ENCODE measurements at places on chromosomes 4 and X.
A peak's percentile ranks its signal among the peaks of the same experiment; 100 is the strongest.

DNA sequence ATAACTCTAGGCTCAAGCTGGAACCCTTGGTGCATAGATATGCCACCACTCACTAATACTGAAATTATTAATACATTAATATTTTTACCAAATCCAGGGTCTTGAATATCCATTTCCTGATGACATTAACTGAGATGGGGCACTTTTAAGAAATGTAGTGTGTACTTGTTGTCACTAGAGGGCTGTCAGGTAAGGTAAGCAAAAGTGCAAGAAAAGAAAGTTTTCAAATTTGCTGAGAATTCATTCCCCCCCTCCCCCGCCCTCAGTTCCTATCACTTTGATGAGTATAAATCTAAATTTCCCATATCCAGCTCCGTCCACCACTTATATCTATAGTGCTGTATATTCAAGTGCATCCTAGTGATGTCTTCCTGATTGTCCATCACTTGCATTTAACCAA lies 20.5 kb upstream of the WDR44 start:
- DNase-seq, result no peak

GRCh38 chrX:96433409-96434077 lies 251.1 kb upstream of the DIAPH2 start:
- DNase-seq, result no peak

GRCh38 chr4:148692242-148692641 lies 250.0 kb upstream of the NR3C2 start:
- no peak for DNase-seq

DNA sequence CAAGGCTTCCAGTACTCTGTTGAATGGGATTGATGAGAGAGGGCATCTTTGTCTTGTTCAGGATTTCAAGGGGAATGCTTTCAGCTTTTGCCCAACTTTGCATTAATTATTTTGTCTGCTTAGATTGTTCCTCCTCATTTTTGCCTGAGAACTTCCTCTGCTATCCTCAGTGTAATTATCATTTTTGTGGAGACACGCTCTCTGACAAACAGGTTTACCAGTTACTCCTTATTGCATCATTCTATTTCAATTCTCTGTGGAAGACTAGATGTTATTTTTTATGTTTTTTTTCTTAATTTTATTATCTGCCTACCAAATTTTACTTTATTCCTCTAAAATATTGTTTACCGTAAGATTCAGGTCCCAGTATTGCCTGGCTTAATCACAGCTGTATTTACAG lies 349.2 kb downstream of the ADGRL3 start:
- DNase-seq, result peak; percentile 27

DNA sequence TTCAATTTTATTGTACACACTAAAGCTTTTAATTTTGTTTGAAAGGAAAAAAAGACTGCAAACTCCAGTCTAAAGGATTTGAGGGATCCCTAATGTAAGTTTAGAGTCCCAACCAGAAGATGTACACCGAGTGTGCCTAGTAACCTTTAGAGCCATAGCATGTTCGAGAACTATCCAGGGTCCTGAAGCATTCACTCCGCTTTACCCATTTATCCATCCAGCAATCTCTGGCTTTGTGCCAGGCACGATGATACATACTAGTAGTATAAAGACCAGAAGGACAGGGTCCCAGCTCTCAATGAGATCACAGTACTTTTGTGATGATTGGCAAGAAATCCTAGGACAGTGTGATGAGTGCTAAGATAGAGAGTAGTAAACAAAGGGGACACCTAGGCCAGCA lies 168.7 kb downstream of the STK32B start:
- DNase-seq, result peak; percentile 64

DNA sequence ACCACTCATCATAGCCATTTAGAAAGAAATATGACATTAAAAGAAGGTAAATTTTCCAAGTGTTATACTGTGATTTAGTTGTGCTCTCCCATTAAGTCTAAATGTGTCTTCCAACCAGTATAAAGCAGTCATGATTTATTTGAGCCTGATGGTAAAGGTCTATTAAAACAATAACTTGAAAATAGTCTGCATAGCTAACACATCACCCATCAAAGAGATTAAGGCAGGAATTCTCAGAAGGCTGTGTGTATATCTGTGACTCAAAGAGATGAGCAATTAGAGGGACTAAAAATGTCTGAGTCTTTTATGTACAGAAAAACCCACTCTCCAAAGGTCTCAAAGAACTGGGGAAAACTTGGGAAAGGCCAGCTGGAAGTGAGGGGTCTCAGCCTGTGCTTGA lies 70.3 kb upstream of the IQCM start:
- DNase-seq, result peak; percentile 82

DNA sequence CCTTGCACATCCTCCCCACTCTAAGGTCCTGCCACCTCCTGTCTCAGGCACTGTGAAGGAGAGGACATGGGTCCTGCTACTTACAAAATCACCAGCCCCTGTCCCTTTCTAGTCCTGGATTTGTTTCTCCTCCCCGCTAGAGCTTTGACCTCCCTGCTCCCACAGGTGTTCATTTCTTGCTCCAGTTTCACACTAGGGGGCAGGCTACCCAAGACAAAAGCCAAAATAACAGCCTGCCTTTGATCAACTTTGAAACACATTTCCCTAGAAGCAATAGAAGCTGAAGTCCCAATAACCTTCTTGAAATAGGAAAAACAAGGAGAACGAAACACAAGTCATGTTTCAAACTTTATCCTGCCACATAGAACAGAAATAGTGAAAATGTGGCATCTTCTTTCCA lies 164.4 kb downstream of the QDPR start:
- peak; percentile 31 for DNase-seq

- DNase-seq, result no peak
Measured at GRCh38 chrX:131837325-131837724, 185.8 kb upstream of the STK26 start.

DNA sequence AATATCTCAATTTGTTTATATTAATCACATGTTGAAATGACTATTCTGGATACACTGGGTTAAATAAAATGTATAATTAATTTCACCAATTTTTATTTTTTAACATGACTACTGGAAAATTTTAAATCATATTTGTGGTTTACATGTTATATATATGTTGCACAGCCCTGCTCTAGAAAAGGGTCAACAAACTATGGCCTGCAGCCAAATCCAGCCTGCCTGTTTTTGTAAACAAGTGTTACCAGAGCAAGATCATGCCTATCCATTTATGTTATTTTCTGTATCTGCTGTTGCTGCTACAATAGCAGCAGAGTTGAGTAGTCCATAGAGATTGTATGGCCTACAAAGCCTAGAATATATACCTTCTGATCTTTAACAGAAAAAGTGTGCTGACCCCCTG lies 1.2 kb downstream of the TCEANC start:
- no peak for DNase-seq
